Common myeloid progenitor, CD34-positive (primary cell): ENCODE measurements at places on chromosomes 12 and 14.

GRCh38 chr14:89378119-89378518 is 38.9 kb downstream of the FOXN3 start:
- DNase-seq, result no peak

GRCh38 chr12:128420163-128420562 is 153.2 kb downstream of the TMEM132C start:
- DNase-seq, result no peak

GRCh38 chr12:95179011-95179410 is 38.3 kb downstream of the FGD6 start:
- no peak for DNase-seq

DNA sequence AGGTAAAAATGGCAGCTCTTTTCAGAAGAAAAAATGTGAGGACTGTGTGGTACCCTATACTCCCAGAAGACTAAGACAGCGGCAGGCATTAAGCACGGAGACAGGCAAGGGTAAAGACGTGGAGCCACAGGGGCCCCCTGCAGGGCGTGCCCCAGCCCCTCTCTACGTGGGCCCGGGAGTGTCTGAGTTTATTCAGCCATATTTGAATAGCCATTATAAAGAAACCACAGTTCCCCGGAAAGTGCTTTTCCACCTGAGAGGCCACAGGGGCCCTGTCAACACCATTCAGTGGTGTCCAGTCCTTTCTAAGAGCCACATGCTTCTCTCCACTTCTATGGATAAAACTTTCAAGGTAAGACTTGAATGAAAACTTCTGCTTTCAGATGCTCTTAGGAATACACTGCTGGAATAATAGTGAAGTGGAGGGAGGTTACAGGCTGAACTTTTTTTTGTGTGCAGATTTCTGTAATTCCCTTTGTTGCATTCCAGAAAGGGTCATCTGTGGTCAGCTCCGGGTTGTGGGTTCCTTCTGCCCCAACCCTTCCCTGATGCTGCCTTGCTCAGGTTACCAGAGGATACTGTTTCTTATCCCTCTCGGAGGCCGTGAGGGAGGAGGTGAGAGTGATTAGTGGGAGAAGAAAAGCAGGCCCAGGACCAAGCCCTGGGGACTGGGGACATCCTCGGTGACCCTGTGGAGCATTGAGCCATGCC is 58.4 kb downstream of the SLC25A47 start:
- no peak for DNase-seq

DNA sequence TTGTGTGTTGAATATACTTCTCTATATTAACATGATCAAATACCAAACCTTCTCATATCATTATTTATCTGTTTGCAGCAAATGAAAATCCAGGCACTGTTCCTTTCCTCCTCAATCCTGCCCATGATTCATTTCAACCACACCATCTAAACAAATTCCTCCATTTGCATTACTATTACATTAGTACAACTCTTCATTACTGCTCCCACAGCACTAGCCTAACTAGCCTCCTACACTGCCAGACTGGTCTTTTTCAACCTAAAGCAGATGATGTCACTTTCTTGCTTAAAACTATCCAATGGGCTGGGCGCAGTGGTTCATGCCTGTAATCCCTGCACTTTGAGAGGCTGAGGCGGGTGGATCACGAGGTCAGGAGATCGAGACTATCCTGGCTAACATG is 117.3 kb upstream of the MYF6 start:
- DNase-seq, result no peak

DNA sequence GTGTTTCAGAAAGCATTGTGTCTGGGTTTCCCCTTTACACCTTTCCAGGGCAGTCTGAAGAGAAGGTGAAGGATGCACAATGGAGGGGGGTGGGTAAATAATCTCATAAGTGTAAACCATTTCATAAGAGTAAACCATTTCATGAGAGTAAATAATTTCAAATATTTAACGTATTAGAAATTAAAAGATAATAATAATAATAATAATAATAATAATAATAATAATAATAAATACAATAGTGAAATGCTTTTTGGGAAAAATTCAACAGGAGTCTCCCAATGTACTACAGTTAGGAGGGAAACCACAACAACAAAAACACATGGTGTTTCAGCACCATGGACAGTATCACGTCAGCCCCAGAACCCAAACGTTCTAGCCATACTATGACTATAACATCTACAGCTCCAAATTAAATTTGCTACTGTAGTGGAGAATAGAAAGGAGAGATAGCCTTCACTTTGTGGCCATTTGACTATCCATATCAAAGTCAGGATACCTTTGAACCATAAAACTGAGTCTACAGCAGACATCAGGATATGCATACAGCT is 691.8 kb downstream of the BCL11B start:
- DNase-seq, result peak; percentile 36

- no peak for DNase-seq
These were observed 11.5 kb upstream of the KRT78 start for GRCh38 chr12:52860102-52860823.

- no peak for DNase-seq
These were observed 41.5 kb downstream of the RERG start for GRCh38 chr12:15179672-15180071.

- DNase-seq, result no peak
These were observed 11.6 kb downstream of the SMIM41 start for GRCh38 chr12:52091061-52091460.

- DNase-seq, result no peak
These were observed 1419.9 kb upstream of the TMEM132C start for GRCh38 chr12:126847005-126847629.

- no peak for DNase-seq
These were observed 15.2 kb downstream of the RILPL2 start for GRCh38 chr12:123421314-123421713.

- no peak for DNase-seq
These were observed 15.3 kb downstream of the DYNC1H1 start for GRCh38 chr14:101979666-101980065.

- no peak for DNase-seq
These were observed 2.2 kb downstream of the DHRS1 start for GRCh38 chr14:24297190-24297964.

- no peak for DNase-seq
These were observed 17.6 kb upstream of the AEBP2 start for GRCh38 chr12:19421503-19422282.

- DNase-seq, result no peak
These were observed 162.7 kb downstream of the PRKCH start for GRCh38 chr14:61484031-61484430.

DNA sequence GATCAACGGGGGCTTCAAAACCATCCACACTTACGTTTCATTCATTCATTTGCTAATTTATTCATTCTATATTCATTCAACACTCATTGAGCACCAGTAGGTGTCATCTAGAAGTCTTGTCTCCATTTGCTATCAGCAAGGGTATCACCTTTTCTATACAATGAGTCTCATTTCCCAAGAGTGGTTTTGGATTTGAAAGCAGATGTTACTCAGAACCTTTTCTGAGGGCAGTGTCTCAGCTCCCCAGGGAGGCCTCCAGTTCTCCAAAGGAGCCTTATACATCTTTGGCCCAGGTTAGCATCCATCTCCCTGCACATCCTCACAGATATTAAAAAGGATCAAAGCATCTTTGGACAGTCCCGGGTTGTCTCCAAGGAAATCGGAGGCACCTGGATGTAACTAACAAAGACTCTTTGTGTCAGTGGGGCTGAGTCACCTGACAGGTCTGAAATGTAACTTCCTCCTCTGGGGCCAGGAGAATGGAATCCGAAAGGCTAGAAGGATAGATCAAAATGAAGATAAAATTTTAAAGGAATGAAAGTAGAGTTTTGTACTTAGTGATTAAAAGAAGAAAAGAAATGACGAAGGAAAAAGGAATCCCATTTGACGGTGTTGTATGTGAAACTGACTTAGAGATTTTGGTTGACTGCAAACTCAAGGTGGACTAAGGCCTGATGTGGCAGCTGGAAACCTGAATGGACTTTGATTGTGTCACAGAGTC is 103.0 kb downstream of the VCPKMT start:
- no peak for DNase-seq

GRCh38 chr14:58769011-58769643 is 131.4 kb downstream of the DACT1 start:
- no peak for DNase-seq

- DNase-seq, result no peak
These were observed 50.5 kb downstream of the HSPB8 start for GRCh38 chr12:119229205-119229604.

DNA sequence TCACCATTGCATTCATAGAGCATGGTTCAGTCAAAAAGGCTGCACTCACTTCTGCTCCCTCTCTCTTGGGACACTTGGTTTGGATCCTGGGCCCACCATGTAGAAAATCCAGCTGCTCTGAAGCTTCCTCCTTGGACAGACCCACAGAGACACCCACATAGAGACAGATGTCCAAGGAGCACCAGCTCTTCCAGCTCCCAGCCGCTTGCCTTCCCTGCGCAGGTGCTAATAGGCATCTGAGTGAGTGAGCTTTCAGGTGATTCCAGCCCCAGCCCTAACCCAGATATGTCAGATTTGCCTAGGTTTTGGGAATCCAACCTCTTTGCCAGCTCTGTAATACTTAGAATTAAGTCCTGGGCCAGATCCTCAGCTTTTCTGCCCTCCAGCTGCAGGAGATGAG is 38.6 kb downstream of the DLK1 start:
- DNase-seq, result no peak

GRCh38 chr12:124277394-124278241 is 17.3 kb upstream of the RFLNA start:
- peak; percentile 56 for DNase-seq

GRCh38 chr12:10279937-10280336 is 27.7 kb upstream of the KLRD1 start:
- no peak for DNase-seq

- DNase-seq, result no peak
These were observed 50.7 kb downstream of the JAG2 start for GRCh38 chr14:105117710-105118385.

DNA sequence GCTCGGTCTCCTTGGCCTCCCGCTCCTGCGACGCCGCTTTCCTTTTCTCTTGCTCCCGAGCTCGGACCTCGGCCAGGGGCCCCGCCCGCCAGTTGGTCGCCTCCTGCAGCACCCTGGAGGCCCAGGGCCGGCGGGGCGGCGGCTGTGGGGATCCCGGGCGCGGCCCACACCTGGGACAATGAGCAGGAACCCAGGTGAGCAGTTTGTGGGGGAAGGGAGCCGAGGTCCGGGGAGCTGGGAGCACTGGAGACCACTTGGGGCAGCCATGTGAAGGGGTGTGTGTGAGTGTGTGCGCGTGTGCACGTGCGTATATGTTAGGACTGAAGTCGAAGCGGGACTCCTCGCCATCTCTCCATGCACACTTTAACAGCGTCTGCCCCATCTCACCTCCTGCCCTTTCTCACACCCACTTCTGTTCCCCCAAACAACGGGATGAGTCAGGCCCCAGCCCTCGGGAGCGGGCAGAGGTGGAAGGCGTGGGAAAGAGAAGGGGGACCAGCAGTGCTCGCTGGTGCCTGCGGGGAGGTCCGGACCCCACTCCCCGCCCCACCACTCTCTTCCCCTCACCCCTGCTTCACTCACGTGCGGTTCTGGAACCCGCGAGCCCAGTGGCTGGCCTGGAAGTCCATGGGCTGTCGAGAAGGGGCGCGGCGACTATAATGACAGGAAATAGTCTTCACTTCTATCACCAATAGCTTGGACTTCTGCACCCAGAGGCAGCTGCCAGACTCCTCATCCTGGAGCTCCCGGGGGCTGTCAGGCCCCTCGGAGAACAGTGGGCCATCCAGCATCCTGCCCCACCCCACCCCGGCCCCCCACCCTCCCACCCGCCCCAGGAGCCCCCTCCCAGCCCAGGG is 450 bp downstream of the DDN start:
- no peak for DNase-seq

GRCh38 chr14:64191756-64192155 is 102.4 kb downstream of the ESR2 start:
- peak; percentile 47 for DNase-seq

DNA sequence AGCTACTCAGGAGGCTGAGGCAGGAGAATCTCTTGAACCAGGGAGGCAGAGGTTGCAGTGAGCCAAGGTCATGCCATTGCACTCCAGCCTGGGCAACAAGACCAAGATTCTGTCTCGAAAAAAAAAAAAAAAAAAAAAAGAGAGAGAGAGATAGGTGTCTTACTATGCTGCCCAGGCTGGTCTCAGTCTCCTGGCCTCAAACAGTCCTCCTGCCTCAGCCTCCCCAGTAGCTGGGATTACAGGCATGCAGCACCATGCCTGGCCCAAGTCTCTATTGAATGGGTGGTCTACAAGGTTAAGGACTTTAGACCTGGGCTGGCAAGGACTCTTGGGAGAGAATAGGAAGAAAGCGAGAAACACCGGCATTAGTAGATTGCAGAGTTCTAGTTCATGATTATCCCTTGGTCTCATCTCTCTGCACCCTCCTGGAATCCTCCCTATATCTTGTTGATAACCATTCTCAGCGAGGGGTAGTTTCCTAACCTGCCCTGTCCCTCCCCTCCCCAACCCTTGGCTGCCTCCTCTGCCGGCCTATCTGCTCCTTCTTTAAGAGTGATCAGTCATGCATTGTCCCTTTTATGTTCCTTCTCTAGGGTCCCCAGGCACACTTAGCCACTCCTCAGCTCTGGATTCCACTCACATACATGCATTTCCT is 128.1 kb upstream of the MAP1LC3B2 start:
- no peak for DNase-seq

DNA sequence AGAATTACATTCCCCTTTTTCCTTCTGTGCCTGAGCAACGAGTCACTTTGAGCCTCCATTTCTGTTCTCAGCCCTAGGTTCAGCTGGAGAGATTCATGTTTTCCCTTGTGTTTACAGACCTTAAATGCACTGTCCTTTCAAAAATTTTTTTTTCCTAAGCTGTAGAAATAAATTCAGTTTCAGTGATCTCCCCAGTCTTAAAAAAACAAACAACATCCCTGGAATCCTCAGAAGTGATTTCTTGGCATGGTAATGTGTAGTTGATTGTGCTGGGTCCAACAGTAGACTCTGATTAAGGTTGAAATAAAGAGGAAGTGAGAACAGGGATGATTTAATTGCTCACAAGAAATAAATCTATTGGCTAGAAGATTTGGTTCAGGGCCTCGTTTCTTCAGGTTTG is 89.3 kb downstream of the NTN4 start:
- DNase-seq, result no peak

DNA sequence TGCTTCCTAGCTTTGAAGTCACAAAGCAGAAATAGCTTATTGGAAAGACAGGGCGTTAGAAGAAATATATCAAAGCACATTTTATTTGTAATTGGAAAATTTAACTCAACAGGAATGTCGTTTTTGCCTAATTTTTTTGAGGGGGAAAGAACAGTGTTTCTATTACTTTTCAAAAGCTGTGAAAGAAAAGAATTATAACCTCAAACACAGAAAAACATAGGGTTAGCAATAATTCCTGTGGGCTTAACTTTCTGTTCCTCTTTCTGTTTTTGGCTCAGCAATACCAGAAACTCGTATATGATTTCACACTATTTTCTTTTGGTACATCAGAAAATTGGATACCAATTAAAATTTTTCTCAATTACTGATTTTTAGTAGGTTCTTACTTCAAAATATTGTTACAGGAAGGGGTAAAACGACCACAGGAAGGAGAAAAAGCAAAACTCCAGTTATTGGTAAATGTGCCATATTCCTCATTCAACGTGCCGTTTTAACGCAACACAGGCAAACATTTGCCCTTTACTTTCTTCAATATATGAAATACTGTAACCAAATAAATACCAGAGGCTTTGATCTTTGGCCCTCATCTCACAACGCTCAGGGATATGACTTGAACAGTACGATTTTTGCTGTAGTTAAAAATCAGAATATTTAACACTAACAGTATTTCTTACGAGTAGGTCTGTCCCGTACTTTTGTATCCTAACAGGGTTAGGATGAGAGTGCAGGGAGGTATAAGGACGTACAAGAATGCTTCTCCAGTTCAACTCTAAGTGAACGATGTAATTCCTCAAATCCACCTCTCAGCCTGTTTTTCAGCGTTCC is 1.3 kb upstream of the RNU6-7 start:
- peak; percentile 50 for DNase-seq
